ENCODE measurements at places on chromosomes 12 and 14.

DNA sequence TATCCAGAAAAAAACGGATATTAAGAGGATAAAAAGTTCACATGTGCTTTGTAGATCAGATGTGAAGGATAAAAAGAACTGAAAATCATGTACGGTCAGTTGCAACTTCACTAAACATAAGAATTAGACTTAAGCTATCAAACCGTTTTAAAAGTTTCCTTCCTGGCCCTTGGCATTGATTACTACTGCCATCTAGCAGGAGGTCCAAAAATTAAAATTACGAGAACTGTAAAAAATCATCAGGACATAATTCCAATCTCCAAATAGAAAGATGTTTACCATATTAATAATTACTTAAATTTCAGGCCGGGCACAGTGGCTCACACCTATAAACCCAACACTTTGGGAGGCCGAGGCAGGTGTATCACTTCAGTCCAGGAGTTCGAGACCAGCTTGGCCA lies 7.9 kb downstream of the WDR89 start:
- DNase-seq: no peak

DNA sequence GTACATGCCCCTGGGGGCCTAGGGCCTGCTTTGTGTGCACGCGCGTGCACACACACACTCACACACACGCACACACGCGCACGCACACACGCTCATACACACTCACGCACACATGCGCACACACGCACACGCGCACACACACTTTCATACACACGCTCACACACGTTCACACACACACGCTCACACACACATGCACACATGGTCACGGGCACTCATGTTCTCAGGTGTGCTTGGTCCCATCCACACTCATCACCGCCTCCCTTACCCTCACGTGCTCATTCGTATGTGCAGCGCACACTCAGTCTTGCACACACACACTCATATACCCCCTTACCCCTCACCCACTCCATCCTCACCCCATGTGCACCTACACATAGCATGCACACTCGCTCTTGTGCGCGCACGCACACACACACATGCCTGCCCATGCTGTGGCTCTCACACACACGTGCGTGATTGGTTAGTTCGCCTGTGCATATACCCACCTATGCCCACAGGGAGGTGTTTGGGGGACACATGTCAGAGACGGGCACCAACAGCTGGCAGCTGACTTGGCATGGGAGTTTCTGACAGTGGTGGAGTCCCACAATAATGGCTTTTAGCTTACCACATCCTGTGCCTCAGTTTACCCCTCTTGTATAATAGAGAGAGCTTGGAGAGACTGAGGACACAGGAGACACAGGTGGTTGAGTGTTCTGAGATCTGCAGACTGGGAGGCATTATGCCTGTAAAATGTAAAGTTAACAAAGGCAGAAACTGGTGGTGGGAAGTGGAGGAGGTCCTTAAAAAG lies 28.7 kb downstream of the TSPAN9 start:
- DNase-seq: no peak

- no peak for DNase-seq
Observed at GRCh38 chr12:68899251-68899771, 33.7 kb downstream of the CPM start.

DNA sequence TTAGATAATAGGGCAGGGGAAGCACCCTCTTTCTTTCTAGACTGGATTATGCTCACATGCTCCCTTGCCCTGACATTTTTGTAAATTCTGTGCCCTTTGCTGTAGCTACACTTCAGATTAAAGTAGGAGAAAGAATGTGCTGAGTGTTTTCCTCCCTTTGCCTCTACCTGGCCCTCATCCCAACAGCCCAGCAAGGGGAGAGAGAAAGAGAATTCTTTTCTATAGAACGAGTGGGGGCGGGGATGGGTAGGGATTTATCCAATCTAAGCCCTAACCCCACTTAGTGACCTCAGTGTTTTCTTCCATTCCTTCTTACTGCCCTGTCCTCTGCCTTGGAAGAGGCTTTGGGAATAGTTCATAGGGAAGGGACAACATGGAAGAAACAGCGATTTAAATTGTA lies 13.5 kb downstream of the GPR84 start:
- DNase-seq: no peak

- DNase-seq: no peak
Observed at GRCh38 chr12:257521-258321, 4.9 kb downstream of the SLC6A13 start.

All from NCI-H1930 (cell line).